ENCODE measurements at places on chromosomes 13 and 19.

DNA sequence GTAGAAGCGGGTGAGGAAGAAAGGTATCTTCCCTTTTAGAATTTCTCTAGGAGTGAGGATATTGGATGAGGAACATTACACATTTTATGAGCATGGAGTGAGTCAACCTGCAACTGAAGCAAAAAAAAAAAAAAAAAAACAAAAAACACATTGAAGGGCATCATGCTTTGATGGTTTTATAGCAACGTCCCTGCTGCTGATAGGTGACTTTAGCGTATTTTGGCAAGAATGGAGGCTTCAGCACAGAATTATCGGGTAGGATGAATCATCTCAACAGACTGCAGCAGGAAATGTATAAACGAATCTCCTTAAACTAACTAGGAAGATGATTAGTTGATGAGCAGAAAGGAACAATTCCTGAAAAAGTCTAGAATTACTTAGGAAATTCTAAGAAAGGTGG, 1359.6 kb upstream of the ATXN8OS start:
- DNase-seq: no peak

GRCh38 chr19:40755791-40756190, 4.8 kb downstream of the SNRPA start:
- DNase-seq: no peak

- no peak for DNase-seq
Observed at GRCh38 chr13:100733261-100733660, 58.7 kb upstream of the TMTC4 start.

DNA sequence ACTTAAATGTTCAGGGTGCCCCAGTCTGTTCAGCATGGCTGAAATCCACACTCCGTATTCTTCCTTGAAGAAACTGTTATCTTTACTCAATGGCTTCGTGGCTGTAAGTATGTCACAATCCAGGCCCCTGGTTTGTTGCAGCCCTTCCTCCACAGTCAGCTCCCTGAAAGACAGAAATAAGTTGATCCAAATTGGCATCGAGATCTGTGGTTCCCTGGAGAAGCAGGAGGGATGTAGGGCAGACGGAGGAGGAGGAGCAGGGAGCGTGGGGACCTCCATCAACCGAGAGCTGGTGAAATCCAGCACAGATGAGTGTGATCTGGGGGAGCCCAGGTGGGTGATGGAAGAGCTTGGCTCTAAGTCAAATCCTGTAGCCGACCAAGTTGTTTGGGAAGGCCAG, 304 bp downstream of the TSPAN16 start:
- DNase-seq: no peak

- no peak for DNase-seq
Observed at GRCh38 chr13:60482012-60482411, 85.0 kb downstream of the TDRD3 start.

DNA sequence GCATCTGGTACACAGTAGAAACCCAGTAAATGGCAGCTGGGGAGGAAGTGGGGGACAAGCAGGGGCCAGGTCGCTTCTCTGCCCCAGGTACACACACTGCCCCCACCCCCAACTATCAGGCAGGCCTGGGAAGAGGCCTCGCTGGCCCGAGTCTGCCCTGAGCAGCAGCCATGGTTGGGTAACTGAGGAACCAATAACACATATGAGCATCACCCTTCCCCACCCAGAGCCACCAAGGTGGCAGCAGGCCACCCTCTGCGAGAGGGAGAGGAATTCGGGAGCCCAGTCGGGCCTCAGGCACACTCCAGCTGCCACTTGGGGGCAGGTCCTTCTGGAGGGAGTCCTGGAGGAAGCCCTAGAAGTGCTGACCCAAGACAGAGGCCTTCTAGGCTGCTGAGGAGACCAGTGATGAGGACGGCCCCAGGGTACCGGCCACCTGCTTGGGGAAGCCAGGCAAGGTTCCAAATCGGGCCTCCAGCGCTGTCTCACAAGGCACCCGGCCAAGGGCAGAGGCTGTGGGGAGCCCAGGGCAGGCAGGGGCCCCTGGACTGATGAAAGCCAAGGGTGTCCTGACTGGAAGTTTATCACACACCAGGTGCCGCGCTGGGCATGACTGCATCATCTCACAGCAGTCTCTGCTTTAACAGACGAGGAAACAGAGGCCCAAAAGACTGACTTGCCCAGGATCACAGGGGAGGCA, 14.0 kb upstream of the KPTN start:
- DNase-seq: no peak

GRCh38 chr19:45547965-45548609, 36.5 kb downstream of the OPA3 start:
- DNase-seq: no peak

- no peak for DNase-seq
Observed at GRCh38 chr13:41543664-41544300, 86.4 kb downstream of the RGCC start.

GRCh38 chr13:51068501-51068900, 42.6 kb downstream of the C13orf42 start:
- no peak for DNase-seq

DNA sequence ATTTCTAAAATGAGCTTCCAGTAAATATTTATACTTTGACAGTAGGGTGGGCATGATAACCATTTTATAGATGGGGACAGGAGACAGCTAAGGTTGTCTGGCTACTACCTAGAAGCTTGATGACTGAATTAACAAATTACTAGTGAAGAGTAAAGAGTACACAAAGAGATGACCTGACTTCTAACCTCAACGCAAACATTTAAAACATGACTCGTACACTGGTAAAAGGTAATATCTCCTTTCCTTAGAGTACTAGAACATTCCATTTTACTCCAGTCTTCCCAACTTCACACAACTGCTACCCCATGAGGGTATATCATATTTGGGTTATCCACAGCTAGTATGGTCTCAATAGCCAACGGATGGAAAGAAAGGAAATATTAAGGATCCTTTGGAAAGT, 258.9 kb downstream of the FOXO1 start:
- no peak for DNase-seq

DNA sequence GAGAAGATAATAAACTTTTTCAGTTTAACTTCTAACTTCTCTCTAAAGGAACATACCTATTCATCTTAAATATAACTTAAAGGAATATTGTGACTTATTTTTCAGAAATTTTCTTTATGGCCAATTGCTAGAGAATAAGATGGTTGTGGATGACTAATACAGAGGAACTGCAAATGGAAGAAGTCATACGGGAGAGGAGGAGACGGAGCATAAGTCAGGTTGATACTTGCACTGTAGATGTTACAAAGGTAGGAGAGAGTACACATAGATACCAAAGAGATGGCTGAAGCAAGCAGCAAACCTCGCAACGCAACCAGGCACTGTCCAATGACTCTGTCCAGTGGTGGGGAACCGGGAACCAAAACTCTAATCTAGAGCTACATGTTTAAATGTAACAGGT, 963.4 kb downstream of the PCDH9 start:
- DNase-seq: no peak

DNA sequence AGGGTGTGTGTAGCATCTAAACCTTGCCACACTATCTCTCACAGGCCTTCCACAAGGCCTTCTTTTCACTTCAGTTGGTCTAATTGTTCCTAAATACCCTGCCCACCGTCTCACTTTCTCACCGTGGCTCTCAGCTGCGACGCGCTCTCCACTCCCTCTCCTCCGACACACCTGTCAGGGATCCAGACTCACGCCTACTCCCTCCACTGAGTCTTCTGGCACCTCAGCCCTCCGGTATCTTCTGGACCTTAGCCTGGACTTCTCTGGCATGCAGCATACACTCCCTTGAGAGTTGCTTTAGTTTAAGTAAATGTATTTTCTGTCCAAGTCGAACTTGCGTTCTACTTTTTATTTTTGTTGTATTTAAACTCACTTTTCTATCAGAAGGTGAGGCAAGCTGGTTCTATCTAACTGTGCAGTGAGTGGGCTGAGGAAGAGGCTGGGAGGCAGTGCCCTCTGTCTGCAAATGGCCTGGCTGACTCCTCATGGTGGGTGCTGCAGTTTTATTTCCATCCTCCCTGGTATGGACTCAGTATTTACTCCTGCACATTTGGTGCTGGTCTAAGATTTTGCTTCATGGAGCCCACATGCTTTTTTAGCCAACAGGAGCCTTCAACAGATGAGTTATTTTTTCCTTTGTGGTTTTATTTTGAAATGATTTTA, 28.5 kb upstream of the ARGLU1 start:
- DNase-seq: no peak

DNA sequence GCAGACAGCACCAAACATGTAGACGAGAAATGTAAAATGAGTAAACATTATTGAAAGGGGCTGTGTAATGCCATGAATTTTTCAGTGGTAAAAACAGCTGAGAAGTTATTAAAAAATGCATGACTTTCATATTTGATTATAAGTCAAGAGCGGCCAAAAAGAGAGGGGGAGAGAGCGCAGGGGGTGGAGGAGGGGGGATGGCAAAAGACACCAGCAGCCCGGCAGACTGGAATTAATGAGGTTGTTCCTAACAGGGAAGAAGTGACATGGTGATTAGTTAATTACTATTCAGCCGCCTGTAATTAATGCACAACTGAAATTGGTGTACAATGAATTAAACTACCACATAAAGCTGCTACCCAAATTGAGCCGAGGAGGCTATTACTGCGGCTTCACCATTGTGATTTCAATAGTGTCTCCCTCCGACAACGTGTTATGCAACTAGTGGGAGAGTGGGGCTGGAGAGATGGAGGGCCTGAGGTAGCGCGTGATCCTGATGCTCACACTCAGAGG, 89.1 kb upstream of the VSTM2B start:
- DNase-seq: no peak

GRCh38 chr19:45767410-45767880, 1.6 kb downstream of the SIX5 start:
- DNase-seq: peak; percentile 87

GRCh38 chr13:85575110-85575509, 224.1 kb downstream of the SLITRK6 start:
- DNase-seq: no peak

GRCh38 chr13:99267927-99268326, 9.7 kb upstream of the GPR18 start:
- no peak for DNase-seq

DNA sequence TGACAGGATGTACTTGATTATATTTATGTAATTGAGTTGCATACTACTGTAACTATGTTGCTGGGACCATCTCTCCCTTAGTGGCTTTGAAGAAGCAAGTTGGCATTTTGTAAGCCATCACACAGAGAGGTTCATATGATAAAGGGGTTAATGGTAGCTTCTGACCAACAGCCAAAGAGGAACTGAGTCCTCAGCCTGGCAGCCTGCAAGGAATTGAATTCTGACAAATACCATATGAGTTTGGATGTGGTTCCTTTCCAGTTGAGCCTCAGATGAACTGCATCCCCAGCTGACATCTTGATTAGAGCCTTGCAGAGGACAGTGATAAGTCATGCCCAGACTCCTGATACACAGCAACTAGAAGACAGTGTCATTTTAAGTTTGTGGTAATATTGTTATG, 8.6 kb upstream of the MYCBP2 start:
- no peak for DNase-seq

- no peak for DNase-seq
Observed at GRCh38 chr13:91714855-91715254, 316.4 kb downstream of the GPC5 start.

- no peak for DNase-seq
Observed at GRCh38 chr19:45344621-45345505, 4.3 kb downstream of the KLC3 start.

- DNase-seq: no peak
Observed at GRCh38 chr13:111066544-111066943, 48.6 kb upstream of the ARHGEF7 start.

- no peak for DNase-seq
Observed at GRCh38 chr19:5406816-5407215, 48.4 kb upstream of the ZNRF4 start.

GRCh38 chr13:19157461-19157860, 24.2 kb downstream of the TUBA3C start:
- DNase-seq: no peak

DNA sequence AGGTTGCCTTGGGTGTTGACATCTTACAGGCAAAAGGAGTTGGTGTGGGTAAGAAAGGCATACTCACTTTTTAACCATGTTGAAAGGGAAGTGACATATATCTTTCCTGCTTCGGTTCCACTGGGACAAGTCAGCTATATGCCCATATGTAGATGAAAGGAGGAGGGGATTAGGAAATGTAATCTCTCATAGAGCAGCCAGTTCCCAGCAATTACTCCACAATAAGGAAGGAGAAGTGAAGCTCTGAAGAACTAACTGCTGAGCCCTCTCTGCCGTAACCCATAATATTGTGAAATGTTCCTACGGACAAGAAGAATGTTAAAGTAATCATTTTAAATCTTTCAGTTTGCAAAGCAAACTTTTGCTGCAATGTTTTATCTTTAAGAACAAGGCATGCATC, 82.2 kb downstream of the EDNRB start:
- DNase-seq: peak; percentile 9

DNA sequence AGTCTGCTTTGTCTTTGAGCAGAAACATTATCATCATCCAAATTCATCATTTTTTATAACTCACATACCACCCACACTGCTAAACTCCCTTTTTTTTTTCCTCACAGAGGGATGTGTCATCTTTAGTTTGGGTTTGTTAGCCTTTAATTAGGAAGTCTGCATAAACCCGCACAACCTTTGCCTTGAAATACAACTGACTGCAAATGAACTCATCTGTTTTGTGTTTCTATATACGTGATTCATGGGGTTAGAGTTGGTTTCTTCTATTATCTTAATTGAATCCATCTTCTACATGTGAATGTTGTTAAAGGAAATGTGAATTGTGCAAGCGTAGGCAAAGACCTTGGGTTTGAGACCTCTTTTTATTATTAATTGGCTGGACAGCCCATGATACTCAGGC, 102.7 kb downstream of the SLAIN1 start:
- DNase-seq: no peak

GRCh38 chr13:111472559-111473460, 152.4 kb downstream of the TEX29 start:
- DNase-seq: no peak

GRCh38 chr13:99741960-99742359, 229.6 kb downstream of the ZIC5 start:
- DNase-seq: no peak

DNA sequence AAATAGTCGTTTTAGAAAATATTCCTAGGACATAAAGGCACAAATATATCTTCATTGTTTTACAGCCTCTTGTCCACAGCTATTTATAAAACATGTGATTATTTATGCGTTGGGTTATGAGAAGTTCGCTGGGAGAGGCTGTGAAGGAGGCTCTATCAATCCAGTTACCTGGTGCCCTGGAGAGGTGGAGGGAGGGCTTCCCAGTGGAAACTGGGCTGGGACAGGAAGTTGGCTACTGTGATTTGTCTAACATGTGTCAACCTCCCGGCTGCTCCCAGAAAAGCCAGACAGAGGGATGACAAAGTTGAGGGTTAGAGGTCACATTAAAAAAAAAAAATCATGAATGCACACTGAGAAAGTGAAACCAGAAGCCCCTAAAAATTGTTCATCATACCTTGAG, 346.5 kb downstream of the ZNF536 start:
- DNase-seq: no peak

DNA sequence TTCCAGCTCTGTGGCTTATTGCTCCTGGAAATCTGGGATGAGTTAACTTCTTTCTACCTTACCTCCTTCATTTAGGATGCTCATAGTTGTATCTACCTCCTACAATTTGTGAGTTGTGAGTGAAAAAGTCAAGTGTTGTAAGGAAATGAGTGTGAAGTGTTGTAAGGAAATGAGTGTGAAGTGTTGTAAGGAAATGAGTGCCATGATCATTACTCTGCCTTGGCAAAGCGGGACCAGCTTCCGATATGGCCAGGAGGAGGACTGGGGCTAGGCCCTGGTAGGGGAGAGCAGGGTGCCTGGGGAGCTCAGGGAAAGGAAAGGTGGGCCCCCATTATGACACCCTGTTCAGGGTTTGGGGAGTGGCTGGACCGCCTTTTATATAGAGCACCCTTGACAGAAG, 435.2 kb downstream of the FGF9 start:
- no peak for DNase-seq

All from hindlimb muscle (tissue), 1 donor.